KG1 (cell line): ENCODE measurements at places on chromosomes 12 and 14.

GRCh38 chr12:124607681-124608425 is 40.4 kb upstream of the NCOR2 start:
- no peak for DNase-seq

- no peak for DNase-seq
These were observed 23.9 kb downstream of the CCNK start for GRCh38 chr14:99505089-99505488.

DNA sequence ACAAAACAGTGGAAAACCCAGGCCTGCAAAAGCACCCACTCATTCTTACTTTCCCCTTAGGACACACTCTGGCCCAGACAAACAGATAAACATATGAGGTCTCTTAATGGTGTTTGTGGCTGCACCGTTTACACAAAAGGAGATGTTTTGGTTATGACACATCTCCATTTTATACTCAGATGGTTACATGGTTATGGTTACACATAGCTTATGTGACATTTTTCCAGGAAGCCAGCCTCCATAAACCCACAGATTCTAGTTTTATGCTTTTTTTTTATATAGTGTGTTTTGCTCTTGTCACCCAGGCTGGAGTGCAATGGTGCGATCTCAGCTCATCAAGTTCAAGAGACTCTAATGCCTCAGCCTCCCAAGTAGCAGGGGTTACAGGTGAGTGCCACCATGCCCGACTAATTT is 3.5 kb upstream of the KLRD1 start:
- DNase-seq = no peak

DNA sequence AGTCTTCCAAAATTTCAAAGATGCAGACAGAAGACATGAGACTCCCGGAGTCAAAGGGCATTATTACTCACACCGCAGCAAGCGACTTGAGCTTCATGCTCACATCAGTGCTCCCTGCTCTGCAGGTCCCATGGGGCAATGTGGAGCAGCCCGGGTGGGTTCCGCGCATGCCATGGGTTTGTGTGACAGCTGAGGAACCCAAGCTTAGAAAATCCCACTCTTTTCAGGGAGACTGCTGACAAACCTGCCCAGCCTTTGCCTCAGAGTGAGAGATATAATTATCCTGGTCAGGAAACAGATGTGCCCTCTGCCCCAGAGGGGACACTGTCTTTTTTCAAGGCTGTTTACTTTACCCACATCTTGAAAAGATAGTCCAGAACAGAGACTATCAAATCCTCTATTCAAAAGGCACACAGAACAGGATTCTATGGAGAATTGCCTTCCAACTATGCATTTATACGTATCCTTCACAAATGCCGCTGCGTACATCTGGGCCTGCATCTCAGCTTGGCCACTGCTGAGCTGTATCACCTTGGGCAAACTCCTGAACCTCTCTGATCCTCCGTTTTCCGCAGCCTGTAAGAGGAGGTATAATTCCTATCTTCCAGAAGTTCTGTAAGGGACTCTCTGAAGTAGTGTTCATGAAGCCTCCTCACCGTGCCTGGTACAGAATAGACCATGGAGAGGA is 16.0 kb downstream of the C14orf132 start:
- no peak for DNase-seq

DNA sequence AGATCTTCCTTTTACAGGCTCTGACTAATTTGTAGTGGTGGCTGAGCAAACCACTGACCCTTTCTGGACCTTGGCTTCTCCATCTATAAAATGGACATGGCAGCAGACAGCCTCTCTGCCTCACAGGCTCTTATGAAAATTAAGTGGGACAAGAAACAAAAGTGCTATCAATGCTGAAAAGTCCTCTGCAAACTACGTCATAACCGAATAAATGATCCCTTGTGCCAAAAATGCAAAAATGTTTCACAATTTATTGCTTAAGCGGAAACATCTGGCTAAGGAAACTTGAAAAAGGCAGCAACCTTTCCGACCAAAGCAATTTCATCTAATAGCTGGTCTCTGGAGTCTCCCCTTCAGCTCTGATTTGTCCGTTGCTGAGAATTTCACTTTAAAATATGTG is 108.5 kb upstream of the PLXNC1 start:
- DNase-seq = no peak

GRCh38 chr12:29655861-29656260 is 127.9 kb downstream of the TMTC1 start:
- DNase-seq = no peak

- no peak for DNase-seq
These were observed 1.5 kb downstream of the KRT75 start for GRCh38 chr12:52432559-52433207.

- no peak for DNase-seq
These were observed 517.0 kb downstream of the KCNH5 start for GRCh38 chr14:62528296-62528695.

- DNase-seq = no peak
These were observed 108.4 kb downstream of the CAND1 start for GRCh38 chr12:67377541-67377940.

GRCh38 chr12:40942326-40942725 is 245.8 kb upstream of the PDZRN4 start:
- DNase-seq = no peak

DNA sequence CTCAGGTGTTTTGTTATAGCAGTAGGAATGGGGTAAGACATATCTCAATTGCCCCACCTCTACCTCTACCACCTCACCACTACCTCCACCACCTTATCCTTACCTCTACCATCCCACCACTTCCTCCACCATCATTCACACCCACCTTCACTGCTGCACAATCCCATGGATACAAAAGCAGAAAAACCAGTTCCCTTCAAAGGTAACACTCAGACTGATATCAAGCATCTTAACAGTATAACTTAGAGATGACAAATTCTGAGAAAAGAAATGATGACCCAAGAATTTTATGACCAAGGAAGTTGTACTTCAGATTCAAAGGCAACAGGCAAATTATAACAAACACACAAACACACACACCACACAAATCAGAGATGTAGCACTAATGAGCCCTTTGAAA is 189.4 kb downstream of the NUAK1 start:
- DNase-seq = no peak

DNA sequence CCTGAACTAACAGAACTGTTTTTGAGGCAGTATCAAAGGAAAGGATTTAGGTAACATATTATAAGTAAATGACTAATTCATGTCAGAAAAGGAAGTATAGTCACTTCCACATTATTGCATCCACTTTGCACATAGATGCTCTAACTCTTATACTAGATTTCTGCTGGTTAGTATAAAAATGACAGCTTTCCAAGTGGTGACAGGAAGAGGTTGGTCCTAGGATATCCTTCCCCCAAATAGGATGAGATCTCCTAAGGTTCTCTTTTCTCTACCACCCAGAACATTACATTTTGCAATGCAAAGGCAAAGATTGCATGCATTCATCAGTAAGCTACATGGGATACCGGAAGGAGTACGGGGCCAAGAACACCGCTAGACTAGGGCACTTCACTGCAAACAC is 15.2 kb downstream of the DAD1 start:
- DNase-seq = no peak

GRCh38 chr14:60642270-60643140 is 6.8 kb downstream of the SIX1 start:
- no peak for DNase-seq
